Hematopoietic multipotent progenitor cell treated with erythropoietin and hydrocortisone succinate and interleukin-3 and kit ligand, for 6 days (in vitro differentiated cells): ENCODE measurements at places on chromosomes 11 and 22.

DNA sequence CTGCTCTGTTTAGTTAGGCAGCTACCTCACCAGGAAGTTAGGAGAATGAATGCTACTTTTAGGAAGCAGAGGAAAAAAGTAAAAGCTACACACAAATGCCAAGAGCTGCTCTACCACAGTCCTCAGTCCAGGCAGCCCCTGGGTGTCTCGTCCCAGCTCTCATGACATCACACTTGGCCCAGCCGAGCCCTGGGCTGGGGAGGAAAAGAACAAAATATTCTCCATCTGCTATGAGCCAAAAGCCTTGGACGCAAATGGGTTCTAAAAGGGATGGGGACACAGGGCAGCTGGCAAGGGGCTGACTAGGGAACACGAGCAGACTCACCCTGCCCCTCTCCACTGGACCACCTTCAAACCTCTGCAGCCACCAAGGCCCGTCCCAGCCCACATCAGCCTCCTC, 26.1 kb downstream of the TMEM184B start:
- DNase-seq, result no peak

- DNase-seq, result no peak
These were observed 36.5 kb downstream of the ATXN10 start for GRCh38 chr22:45708145-45708544.

- no peak for DNase-seq
These were observed 168.8 kb upstream of the SYT13 start for GRCh38 chr11:45454917-45455401.

- no peak for DNase-seq
These were observed 41.5 kb upstream of the TP53I11 start for GRCh38 chr11:44992181-44992582.

DNA sequence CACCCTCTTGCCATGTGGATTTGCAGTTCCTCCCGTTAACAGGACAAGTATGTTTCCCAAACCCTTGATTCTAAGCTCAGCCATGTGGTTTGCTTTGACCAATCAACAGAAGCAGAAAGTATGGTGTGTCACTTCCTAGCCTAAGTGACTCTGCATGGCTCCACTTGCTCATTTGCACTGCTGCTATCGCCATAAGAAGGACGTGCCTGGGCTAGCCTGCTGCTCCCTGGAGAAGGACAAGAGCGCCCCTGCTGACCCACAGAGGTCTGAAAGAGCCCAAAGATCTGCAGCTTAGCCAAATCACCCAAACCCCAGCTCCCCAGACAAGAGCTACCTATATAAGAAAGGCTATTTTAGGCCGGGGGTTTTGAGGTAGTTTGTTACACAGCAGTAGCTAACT, 18.0 kb downstream of the TBRG1 start:
- DNase-seq, result peak; percentile 14

- DNase-seq, result no peak
These were observed 10.0 kb upstream of the TMEM191C start for GRCh38 chr22:21457023-21457787.
